ENCODE measurements at places on chromosomes 3 and 15.

- DNase-seq: no peak
Measured at GRCh38 chr15:25368850-25369249, 70.0 kb downstream of the UBE3A start.

DNA sequence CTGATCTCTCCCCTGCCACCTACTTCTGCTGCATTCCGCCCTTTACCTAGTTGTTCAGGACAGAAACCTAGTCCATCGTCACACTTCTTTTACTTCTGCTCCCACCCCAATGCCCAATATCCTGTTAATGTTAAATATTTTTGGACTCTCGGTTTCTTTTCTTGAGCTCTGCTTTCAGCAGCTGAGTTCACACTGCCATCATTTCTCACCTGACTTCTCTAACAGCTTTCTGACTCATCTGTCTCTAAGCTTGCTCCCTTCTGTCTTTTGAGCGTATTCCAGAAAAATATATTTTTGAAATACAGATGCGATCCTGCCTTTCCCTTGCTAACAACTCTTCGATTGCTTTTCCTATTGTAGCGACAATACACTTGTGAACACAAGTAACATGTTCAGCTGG, 183.4 kb downstream of the KLHL25 start:
- no peak for DNase-seq

DNA sequence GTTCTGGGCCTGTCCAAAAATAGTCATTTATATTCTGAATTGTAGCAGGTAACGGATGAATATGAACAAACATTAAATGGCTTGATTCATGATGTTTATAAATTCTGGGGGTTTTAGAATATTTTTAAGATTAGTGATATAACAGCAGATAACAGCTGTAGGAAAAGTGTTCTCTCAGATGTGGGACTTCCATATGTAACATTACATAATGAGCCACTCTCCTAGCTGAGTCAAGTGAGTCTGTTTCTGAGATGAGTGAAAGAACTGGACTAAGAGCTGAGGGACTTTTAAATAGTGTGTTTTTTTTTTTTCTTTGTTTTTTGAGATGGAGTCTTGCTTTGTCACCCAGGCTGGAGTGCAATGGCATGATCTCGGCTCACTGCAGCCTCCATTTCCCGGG, 13.9 kb downstream of the YEATS2 start:
- DNase-seq: no peak

- DNase-seq: no peak
Measured at GRCh38 chr3:61890586-61890985, 329.2 kb downstream of the PTPRG start.

DNA sequence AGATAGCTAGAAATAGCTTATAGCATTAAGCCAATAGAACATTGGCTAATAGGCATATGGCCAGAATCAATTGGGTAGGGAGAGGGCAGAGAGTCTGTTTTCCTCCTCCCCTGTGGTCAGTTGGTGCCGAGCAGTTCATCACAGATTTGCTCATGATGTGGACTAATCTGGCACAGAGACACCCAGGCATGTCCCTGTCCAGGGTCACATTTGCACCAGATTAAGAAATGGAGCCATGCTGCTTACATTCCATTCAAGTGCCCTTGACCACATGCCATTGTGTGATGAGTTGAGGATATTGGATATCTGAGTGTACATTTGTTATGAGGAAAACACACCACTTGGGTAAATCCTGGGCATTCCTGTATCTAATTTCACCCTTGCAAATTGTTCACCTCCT, 53.4 kb downstream of the USP13 start:
- no peak for DNase-seq

- no peak for DNase-seq
Measured at GRCh38 chr15:98419173-98419780, 229.1 kb upstream of the IGF1R start.

GRCh38 chr3:138942861-138943623, 3.9 kb downstream of the FOXL2 start:
- DNase-seq: no peak

DNA sequence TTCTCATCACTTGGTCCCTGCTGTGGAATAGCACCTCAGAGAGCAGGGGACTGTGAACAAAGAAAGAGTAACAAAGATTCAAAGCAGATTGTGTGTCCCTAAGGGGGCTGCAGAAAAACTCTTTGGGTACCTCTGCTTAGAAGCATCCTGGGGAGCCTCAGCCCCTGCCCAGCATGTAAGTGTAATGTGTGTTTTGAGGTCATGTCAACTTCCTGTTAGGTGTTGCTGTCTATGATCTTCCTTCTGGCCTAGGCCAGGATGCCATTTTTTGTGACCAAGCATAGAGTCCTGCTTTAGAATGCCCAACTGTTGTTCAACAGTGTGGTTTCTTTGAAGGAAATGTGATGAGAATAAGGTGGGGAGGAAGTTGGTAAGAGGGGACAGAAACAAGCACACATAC, 77.1 kb upstream of the BCL6 start:
- no peak for DNase-seq

GRCh38 chr15:45126535-45127158, 3.0 kb downstream of the DUOXA1 start:
- peak; percentile 34 for DNase-seq

GRCh38 chr3:146110161-146110560, 50.8 kb downstream of the PLOD2 start:
- no peak for DNase-seq

- DNase-seq: no peak
Measured at GRCh38 chr3:195187609-195188425, 83.1 kb downstream of the XXYLT1 start.

DNA sequence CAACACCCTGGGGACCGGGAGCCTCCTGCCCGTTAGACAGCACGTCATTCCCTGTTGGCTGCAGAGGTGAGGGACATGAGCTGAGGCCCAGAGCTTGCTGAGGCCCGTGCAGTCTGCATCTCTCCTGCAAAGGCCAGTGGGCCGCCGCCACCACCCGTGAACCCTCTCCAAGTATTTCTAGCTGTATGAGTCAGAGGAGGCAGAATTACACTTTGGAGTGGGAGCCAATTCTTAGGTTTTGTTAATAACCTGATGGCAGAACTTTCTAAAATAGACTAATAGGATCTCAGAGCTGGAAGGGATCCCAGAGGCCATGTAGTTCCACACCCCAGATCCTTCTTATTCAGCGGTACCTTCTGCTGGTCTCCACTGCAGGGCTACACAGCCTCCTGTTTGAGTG, 335.2 kb upstream of the CTDSPL start:
- no peak for DNase-seq

DNA sequence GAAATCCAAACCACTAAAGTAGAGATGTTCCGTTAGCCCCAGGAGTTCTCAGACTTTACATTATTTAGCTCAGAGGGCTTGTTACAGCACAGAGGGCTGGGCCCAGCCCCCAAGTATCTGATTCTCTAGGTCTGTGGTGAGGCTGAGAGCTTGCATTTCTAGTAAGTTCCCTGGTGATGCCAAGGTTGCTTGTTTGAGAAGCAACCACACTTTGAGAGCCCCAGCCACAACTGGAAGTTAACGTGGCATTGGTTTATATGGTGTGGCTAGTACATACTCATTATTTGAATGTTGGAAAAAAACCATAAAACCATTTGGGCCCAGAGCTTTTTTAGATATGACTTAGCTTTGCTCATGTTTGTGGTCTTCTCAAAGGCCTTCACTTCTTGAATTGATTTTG, 35.9 kb downstream of the PRR23E start:
- no peak for DNase-seq

DNA sequence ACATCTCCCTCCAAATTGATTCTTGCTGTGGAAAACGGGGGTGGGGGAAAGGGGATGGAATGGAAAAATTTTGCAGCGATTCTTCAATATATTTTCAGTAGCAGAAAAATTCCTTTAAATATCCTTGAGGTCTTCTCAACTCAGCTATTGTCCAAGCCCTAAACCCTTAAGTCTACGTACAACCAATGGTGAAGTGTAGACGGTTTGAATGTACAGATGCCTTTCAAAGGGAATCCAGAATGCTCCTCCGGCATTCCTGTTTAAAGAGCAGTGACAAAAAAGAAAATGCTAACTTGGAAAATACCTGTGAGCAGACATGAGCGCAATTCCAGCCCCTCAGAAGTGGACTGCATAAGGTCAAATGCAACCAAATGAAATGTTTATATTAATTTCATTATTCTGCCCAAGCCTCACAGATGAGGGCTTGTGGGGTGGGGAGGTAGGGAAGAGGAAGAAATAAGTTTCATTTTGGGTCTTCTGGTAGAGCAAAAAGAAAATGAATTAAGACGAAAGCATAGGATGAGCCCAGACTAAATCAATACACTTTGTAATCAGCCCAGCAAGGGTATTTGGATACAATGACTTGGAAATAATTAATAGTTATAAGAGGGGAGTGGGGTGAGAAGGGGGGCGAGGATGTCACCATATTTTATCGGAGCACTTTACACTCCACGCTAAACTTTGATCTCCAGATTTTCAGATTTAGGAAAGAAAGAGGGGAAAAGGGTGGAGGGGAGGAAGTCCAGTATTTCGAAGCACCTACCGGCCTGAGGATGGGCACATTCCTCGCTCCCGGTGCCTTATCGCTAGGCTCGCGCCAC, 2.7 kb downstream of the FOXP1 start:
- DNase-seq: no peak

GRCh38 chr15:98838387-98839259, 169.0 kb downstream of the PGPEP1L start:
- no peak for DNase-seq

GRCh38 chr15:98035134-98035533, 74.6 kb downstream of the ARRDC4 start:
- no peak for DNase-seq

DNA sequence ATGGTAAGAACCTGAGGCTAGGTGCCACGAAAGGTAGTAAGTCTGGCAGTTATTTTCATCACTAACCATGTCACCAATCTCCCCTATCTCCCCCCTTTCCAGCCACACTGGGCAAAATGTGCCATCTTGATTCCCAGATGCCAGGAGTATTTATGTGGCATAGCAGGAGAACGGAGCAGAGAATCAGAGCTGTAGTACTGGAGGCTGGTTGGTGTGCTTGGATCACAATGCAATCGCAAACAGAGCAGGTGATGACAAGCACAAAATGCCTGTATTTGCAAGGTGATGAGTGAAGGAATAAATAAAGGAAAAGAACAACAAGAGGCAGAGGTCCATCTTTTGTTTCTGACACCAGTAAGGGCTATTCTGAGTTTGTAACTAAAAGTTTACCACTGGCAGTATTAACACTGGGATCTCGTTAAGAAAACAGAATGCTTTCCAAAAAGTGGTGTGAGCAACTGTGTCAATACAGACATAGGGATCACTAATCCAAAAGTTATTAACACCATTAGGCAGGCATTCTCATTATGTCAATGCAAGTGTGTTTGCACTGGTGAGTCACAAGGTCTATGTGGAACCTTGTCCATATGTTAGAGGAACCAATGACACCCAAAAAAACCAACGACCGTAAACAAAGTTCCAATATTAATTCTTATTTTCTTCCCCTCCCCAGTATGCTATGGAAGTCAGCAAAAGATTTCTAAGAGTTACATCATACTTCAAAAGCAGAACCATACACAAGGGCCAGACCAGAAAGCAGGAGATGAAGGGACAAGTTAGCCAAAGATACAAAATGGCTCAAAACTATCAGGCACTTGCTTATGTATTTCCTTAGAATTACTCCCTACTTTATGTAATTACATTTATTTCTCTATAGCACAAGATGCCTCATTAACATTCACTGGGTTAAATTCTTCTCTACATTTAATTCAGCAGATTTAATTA, 556.6 kb downstream of the FOXP1 start:
- no peak for DNase-seq

DNA sequence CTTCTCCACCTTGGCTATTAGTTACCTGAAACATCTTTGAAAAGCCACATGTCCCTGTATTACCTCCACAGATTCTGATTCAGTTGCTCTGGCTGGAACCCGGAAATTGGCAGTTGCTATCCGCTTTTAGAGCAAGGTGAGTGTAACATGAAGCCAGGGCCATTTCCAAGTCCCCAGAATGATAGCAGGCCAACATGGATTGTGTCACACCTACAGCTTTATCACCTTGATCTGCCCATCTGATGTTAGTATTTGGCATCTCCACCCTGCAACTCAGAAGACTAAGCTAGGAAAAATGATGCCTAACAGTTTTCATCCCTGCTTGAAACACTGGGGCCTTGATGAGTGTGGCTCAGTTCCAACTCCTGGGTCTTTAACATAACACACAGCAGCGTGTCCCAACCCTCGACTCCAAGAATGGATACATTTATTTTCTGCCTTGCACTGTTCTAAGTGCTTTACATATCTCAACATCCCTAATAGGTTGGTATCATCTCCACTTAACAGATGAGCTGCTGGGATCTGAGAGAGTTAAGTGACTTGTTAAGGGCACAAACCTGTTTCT, 21.3 kb upstream of the NUDT16 start:
- no peak for DNase-seq

DNA sequence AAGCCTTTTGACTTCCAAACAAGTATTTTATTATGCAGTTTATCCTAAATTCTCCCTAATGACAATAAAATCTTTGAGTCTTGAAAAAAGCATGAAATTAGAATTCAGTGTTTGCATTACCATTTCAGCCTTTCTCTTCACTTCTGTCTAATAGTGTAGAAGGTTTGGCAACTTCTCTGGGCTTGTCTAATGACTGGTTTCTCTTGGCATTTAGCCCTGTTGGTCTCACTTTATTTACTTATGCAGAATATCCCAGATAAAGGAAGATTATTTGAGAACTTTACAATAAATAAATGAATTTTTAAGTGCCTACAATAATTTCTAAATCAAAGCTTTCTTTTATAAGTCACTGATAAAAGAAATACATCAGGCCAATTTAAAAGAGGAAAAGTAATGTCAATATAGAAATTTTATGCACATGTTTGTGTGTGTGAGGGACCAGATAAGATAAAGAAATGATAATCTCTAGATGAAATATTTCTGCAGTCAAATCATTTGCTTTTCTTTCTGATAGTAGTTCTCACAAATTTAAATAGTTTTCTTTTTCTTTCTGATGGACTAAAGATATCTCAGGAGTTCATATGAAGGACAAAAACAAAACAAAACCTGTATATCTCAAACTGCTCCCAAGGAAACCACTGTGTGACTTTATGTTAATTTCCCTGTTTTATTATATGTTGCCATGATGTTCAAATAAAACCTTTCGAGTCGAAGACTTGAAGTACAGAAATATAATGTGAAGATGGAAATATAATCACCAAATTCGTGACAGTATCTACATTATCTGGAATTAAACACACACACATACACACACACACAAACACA, 533.1 kb upstream of the CBLB start:
- no peak for DNase-seq

DNA sequence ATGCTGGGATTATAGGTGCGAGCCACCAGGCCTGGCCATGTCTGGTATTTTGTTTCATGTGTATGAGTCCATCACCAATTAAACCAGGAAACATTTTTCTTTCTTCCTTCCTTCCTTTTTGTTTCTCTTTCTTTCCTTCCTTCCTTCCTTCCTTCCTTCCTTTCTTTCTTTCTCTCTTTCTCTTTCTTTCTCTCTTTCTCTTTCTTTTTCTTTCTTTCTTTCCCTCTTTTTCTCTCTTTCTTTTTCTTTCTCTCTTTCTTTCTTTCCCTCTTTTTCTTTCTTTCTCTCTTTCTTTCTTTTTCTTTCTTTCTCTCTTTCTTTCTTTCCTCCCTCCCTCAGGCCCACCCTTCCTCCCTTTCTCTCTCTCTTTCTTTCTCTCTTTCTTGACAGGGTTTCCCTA, 83.4 kb downstream of the SLC9A9 start:
- DNase-seq: no peak

- DNase-seq: no peak
Measured at GRCh38 chr15:93072411-93073394, 16.3 kb downstream of the RGMA start.

GRCh38 chr15:76274226-76274625, 37.0 kb downstream of the ETFA start:
- DNase-seq: no peak
